Effector CD8-positive, alpha-beta T cell (primary cell): ENCODE measurements at places on chromosomes 6 and 20.

DNA sequence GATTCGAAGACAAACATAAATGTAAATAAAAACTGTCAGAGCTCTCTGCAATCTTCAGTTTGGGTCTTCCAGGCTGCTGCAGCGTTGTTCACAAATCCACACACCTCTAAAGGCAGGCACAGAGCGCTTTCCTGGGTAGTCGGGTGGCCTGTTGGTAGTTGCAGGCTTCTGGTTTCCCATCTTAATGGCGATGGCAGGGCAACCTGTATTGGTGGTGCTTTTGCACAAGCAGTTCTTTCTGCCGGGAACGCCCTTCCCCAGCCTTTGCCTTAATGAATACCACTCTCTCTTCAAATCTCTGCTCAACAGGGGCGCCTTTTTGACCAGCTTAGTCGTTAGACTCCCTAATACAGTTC is 723 bp upstream of the IFT52 start:
- no peak for DNase-seq

- DNase-seq, result no peak
Observed at GRCh38 chr6:168706471-168707177, 265.6 kb downstream of the SMOC2 start.

- no peak for DNase-seq
Observed at GRCh38 chr20:7879883-7880282, 60.4 kb downstream of the HAO1 start.

DNA sequence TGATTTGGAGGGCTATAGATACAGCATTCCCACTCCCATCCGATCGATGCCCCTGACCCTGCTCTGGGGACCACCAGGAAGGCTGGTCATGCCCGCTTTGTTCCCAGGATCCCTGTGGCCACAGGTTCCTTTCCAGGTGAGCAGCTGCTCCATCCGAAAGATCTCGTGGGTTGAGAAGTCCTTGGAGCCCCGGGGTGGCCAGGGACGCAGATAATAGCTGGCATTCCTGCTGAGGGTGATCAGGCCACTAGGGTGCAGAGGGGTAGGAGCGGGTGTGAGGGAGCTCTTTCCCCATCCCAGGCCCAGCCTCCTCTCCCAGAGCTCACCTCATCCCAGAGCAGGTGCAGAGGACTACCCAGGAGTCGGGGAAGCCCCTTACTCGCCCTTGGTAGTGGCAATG is 7.4 kb downstream of the ADAM33 start:
- no peak for DNase-seq

DNA sequence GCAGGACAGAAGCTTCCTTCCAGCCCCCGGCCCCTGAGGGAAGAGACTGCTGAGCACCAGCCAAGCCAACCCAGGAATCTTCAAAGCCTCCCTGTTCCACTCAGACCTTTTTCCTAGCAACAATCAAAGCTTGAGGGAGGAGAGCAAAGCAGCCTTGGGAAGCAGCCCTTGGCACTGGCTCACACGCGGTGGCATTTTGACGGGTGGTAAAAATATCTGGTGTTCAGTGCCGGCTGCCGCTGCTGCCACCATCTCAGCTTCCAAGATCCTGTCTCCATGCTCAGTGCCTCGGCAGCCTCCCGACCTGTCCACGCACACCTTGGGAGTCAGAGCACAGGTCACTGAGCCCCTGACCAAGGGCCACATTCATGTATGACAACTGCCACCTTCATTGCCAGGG is 170.1 kb downstream of the LRFN2 start:
- DNase-seq, result no peak
